ENCODE measurements at places on chromosomes 7 and 10.

DNA sequence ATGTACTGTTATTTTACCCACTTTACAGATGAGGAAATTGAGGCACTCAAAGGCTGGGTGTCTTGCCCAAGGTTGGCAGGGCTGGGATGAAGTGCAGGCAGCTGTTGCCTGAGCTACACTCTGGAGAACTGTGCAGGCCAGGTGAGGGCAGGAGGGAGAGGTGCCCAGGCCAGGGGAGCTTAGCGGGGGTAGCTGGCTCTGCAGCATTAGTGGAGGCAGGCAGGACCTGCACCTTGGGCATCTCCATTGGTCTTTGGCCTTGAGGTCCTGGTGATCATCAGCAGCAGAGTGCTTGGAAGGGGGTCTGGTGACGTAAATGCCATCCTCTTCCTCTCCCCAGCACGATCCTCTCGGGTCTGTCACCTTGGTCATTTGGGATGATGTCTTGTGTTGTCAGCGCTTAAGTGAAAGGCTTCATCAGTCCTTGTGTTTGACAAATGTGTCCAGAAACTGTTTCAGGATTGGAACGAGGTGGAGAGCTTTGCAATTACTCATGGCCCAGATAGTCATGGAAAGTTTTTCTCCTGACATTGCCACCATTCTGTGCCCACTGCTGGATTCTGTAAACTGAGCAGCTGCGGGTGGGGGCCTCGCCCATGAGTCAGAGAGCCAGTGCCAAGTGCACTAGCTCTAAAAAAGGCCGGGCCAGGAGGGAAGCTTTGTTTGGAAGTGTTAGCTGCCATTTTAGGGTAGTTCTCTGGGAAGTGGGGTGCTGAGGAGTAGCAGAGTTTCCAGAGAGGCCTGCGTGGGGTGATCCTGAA, 47.6 kb downstream of the TSPAN15 start:
- no peak for DNase-seq

DNA sequence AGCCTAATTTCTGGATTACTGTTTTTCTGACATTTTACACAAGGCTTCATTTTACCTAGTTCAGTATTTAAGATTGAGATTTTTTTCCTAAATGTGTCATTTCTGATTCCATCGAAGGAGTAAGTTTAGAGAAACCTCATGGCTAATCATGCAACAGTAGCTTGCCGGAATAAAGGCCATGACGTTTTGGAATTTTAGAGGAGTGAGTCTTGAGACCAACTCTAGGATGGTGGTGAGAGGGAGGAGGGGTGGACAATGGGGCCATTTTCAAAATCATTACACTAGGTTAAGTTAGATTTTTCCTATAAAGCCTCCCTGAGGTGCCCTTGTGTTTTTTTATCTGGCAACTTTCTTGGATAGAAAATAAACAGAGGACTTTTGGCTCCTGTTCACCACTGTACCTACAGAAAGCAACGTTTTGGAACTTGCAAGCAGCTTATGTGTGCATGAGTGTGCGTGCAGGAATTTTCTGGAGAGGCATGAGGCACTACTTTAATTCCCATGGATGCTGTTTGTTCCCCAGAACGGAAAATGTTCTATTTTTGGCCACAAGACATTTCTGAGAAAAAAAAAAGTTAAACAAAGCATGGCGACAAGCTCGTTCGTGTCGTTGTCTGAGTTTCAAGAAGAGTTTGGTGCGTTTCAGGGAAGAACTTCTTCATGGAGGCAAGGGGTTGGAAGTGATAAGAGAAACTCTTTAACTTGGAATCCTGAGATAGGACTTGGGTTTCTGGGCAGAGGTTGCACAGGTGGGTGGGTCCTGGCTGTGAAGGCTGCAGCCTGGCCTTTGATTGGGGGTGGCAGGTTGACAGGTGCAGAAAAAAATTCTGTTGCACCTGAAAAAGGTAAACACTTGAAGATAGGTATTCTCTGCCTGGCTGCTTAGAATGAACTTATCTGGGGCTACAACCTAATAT, 178.1 kb downstream of the PTEN start:
- no peak for DNase-seq

GRCh38 chr7:135463908-135464307, 46.0 kb downstream of the CNOT4 start:
- no peak for DNase-seq

GRCh38 chr10:114274616-114275453, 35.8 kb downstream of the VWA2 start:
- DNase-seq: no peak

GRCh38 chr10:44587488-44588318, 202.8 kb upstream of the CXCL12 start:
- DNase-seq: no peak
